ENCODE measurements at places on chromosomes 12 and 14.

DNA sequence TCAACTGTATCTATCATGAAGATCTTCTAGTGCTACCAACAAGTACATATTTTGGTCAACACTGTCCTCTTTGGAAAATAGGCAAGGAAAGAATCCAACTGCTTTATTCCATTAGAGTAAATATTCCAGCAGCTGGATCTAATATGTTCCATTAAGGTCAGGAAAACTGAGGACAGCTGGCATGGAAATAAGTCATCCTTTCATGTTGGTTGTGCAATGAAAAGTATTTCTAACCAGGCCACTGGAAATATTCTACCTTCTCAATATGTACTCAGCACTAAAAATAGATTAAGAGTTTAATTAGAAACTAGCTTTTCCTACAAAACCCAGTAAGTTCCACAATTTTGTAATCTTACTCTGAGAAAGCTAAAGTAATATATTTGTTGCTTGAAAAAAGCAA lies 19.6 kb downstream of the HIGD1C start:
- DNase-seq, result no peak

DNA sequence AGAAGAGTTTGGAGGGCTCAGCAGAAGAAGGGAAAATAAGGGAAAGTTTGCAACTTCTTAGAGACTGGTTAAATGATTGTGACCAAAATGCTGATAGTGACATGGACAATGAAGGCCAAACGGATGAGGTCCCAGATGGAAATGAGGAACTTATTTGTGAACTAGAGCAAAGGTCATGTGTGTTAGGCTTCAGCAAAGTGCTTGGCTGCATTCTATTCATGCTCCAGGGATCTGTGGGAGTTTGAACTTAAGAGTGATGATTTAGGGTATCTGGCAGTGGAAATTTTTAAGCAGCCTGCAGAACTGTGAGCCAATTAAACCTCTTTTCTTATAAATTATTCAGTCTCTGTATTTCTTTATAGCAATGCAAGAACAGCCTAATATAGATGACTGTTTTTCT lies 88.9 kb upstream of the ARHGAP5 start:
- no peak for DNase-seq

DNA sequence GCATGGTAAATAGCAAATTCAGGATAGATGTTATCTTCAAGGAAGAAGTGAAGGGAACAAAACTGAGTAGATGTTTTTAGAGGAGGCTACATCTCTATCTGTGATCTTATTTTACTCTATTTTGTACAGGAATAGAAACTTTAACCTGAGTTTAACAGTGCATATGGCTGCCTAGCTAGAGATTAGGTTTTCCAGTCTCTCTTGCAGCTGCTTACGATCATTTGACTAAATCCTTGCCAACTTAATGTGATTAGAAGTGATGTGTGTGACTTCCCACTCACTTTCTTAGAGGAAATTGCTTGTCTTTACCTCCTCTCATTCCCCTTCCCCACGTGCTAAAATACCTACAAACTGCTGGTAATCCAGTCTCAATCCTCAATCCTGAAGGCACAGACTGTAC lies 26.5 kb upstream of the SLC15A5 start:
- DNase-seq, result no peak

DNA sequence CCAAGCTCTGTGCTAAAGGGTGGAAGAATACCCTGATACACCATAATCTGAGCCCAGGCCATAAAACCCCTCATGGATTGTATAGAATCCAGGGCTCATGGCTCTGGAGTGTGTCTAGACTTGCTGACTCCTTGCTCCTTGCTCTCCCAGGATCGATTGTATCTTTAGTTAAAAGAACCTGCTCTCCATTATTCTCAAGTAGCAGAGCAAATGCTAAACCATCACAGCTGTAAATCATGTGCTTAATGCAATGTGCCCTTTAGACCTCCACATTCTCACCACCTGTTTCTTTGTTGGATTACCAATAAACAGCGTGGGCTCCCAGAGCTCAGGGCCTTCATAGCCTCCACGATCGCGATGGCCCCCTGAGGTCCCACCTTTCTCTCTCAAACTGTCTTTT lies 411.6 kb upstream of the FBXO33 start:
- DNase-seq, result no peak

- no peak for DNase-seq
Observed at GRCh38 chr12:81080431-81080983, 2.6 kb downstream of the ACSS3 start.

DNA sequence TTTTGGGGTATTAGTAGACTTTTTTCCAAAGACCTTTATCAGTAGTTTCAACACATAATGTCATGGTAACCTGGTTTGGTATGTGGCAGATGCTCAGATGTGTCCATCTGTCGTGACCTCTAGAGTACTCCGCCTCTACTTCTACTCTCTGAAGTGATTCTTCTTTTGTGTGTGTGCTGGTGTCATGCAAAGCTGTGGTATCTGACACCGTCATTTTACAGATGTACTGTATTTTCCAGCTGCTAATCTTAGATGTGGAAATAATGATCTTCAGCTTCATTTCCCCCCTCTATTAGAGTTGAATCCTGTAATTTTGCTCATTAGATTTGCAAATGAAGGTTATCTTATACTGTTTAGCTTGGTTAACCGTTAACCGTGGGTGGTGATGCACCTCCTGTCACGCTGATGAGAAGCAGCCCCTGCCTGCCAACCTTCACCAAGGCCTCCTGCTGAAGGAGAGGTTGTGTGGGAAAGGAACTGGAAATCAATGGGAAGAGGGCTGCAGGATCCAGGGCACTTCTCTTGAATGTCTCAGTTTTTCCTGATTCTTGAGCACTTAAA lies 222.4 kb upstream of the AMIGO2 start:
- no peak for DNase-seq

DNA sequence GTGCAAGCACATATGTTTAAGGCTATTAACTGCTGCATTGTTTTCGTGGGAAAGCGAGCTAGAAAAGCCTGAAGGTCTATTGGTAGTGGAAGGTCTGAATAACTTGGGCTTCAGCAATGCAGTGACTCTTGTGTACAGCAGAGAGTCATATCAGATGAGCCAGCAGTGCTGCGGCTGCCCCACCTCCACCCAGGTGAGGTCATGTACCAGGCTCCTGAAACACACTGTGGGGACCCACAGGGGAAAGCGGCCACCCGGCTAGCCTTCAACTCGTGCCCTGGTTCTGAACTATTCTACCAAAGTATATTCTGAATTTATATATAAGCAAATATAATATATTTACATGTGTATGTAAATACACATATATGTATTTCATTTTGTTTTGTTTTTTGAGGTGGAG lies 12.7 kb upstream of the RAN start:
- peak; percentile 19 for DNase-seq

DNA sequence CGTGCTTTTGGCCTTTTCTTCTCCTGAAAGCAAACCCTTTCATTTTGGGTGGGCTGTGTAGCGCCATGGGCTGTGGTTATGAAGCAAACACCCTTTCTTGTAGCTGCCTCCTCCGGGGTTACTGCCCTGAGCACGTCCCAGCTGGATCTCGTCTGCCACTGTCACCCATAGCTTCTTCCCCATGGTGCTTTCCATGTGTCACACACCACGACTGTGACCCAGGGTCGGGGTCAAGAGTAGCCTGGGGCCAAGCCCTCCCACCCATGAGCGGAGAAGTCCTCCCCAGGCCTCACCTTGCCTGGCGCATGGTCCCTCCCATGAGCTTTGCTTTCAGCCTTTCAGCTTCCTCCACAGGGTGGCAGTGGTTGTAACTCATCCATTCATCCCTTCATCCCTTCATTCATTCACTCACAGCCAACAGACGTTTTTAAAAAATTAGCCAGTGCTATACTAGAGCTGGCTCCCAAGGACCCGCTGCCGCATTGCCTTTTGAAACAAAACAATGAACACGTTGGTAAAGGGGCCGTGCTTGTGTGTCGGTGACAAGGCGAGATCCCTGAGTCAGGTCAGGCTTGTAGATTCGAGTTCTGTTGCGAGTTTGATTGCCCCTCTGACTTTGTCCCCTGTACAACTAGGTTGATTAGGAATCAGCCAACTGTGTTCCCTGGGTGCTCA lies 29.5 kb downstream of the MEG3 start:
- no peak for DNase-seq

GRCh38 chr12:120989687-120990086 lies 11.3 kb downstream of the HNF1A start:
- no peak for DNase-seq

DNA sequence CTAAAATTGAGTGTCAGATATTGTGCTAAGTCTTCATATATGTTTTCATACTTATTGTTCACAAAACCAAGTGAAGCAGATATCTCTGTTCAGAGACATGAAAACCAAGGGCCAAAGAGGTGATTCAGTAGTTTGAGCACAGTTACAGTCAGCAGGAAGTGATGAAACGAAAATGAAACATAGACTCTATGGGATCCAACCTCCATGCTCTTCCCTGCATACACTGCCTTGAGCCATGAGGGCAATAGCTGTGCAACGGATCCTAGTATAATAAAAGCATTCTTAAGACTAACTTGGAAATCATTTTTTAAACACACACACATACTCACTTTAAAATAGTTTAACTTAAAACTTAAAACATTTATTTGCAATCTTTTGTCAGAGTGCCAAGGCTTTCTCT lies 27.9 kb downstream of the ESR2 start:
- DNase-seq, result no peak

Data from stimulated activated CD8-positive, alpha-beta memory T cell treated with anti-CD3 and anti-CD28 coated beads, Interleukin-4, amount 100 ng/mL, for 48 hours (primary cell).